ENCODE measurements at places on chromosomes 1 and 21.

DNA sequence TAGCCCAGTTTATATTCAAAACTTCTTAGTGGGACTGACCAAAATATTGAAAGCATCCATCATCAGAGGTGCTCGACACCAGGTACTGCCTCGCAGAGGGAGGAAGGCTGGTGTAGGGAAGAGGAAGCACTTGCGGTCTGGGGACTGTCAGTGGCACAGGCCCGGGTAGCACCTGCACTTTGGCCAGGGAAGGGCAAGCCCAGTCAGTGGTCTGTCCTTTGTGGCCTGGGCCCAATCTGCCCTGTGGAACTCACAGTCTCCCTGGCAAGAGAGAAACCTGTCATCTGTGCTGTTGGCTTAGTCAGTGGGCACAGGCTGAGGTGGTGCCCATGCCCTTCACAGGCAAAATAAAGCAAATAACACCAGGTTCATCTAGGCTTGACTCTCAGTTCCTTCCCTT is 77.4 kb downstream of the SYT6 start:
- DNase-seq = no peak

DNA sequence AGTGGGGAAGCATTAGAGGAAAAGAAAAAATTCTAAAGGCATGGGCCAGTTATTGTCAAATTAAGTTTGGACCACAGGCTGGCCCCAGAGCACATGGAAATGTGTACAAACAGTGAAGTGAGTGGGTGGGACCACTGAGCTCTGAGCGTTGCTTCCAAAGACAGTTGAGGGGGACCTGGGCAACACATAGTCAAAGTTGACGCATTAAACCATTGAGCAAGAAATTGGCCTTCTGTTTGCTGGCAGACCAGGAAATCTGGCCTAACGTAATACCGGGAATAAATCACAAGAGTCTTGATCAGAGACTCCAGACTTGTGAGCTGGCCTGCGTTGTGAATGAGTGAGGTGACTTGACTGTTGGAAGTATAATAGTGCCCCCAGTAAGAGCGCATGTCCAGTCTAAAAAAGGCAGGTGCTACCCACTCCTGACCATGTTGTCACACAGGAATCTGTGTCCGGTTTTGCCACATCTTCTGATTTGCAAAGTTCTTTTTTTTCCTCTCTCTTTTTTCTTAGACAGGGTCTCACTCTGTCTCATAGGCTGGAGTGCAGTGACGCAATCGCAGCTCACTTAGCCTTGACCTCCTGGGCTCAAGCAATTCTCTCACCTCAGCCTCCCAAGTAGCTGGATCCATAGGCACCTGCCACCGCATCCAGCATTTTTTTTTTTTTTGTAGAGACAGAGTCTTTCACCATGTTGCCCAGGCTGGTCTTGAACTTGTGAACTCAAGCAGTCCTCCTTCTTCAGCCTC is 10.7 kb downstream of the EPHB2 start:
- DNase-seq = no peak

DNA sequence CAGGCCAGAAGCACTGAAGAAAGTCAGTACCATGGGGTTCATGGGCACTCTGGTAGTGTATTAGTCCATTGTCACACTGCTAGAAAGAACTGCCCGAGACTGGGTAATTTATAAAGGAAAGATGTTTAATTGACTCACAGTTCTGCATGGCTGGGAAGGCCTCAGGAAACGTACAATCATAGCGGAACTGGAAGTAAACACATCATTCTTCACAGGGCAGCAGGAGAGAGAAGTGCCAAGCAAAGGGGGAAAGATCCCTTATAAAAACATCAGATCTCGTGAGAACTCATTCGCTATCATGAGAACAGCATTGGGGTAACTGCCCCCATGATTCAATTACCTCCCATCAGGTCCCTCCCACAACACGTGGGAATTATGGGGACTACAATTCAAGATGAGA is 20.2 kb upstream of the ROR1 start:
- DNase-seq = no peak

DNA sequence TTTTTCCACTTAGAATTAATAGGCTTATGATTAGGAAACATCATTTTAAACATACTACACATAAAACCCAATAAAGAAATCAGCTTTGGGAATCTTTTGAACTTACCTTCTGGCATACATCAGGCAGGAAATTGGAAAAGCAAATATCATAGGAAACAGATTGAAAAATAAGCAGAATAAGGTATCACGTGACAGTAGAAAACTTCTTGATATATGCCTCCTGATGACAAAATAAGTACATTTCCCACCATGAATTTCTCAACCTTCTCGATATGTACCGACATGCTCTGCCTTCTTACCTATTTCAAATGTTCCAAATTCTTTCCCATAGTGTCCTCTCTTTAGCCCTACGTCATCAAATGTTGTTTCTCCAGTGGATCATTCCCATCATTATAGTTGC is 72.4 kb downstream of the CLCA4 start:
- no peak for DNase-seq

GRCh38 chr1:59427784-59428183 is 130.9 kb downstream of the FGGY start:
- DNase-seq = no peak

GRCh38 chr1:110242731-110243130 is 32.6 kb downstream of the KCNC4 start:
- DNase-seq = no peak

DNA sequence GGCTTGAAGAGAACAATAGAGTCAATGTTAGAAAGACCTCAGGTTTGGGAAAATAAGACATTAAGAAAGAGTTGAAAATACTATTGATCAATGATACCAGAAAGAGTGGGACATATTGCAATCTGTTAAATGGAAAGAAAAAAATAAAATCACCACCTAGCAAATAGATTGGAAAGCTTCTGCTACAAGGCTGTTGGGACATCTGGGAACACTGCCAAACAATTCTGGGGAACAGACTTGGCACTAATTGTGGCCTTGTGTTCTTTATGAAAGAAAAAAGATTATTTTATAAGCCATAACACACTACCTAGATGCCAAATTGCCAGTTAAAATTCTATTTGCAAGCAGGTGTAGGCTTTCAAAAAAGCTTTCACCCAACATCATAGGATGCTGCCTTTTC is 137.8 kb downstream of the TSEN15 start:
- no peak for DNase-seq

DNA sequence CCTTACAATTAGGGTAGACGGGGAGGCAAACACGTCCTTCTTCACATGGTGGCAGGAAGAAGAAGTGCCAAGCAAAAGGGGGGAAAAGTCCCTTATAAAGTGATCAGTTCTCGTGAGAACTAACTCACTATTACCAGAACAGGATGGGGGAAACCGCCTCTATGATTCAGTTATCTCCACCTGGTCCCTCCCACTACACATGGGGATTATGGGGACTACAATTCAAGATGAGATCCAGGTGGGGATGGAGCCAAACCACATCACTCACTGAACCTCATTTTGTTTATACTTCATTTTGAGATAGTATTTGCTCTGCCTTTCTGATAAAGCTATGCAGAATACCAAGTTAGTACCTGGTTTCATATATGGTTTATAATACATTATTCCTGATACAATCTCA is 26.5 kb downstream of the APP start:
- DNase-seq = no peak

- peak; percentile 19 for DNase-seq
Observed at GRCh38 chr1:231550448-231550781, 21.9 kb downstream of the TSNAX start.

DNA sequence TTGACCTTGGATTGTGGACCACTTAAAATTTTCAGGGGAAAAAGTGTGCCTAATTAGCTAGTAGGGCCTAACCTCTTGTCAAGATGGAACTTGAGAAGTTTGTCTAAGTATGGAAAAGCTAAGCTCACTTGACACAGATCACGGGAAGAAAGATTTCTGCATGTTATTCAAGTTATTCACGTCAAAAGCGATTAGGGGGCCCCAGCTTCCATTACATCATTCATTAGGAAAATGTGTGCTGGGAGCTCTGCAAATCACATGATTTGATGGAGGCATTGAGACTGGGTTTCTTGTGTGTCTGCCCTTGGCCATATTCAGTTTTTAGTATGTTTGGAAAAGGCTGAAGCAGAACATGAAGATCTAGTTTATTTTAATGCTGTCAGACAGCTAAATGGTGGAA is 15.5 kb upstream of the POGZ start:
- no peak for DNase-seq

Measured in AG20443 (cell line).